ENCODE measurements at places on chromosomes 6 and 20. TPM values are rescaled to one million over a fixed set of nuclear protein-coding genes. Genes with fewer than 3 reads are reported as not detected.

The HLA-DPB1 gene
- total RNA-seq = 72.7 TPM

The NOTCH4 gene
- total RNA-seq = 198 TPM

The VGLL2 gene
- total RNA-seq = not detected

- H3K36me3 ChIP-seq = no peaks in the 10 kb centered on the region
- no peak for DNase-seq
- H3K4me3 ChIP-seq = no peak overlapping the region
- H3K27me3 ChIP-seq = no peaks in the 10 kb centered on the region
- H3K27ac ChIP-seq = no peak overlapping the region
These were observed 39.1 kb downstream of the EPB41L2 start for GRCh38 chr6:131023834-131024504.

The SLC22A7 gene
- total RNA-seq = 1.8 TPM

The CDK19 gene
- 5.2 TPM for total RNA-seq

The SMIM26 gene
- total RNA-seq = 67.7 TPM

The ZSCAN23 gene
- total RNA-seq = not detected

The KHDRBS2 gene
- not detected for total RNA-seq

The CTCFL gene
- not detected for total RNA-seq

GRCh38 chr6:160036790-160037206 is 67.9 kb downstream of the IGF2R start:
- no peak overlapping the region for H3K4me3 ChIP-seq
- H3K27ac ChIP-seq = peak overlapping the region; percentile 69
- H3K4me1 ChIP-seq = no peaks in the 10 kb centered on the region
- no peak for DNase-seq

- H3K4me1 ChIP-seq = no peaks in the 10 kb centered on the region
- H3K36me3 ChIP-seq = no peaks in the 10 kb centered on the region
- H3K27ac ChIP-seq = no peak overlapping the region
- no peaks in the 10 kb centered on the region for H3K27me3 ChIP-seq
- no peak overlapping the region for H3K4me3 ChIP-seq
These were observed 20.5 kb downstream of the SNAI1 start for GRCh38 chr20:50003253-50003656.
